ENCODE measurements at places on chromosomes 7 and 10.

GRCh38 chr7:111763221-111763801 lies 201.0 kb upstream of the IMMP2L start:
- no peak for DNase-seq

DNA sequence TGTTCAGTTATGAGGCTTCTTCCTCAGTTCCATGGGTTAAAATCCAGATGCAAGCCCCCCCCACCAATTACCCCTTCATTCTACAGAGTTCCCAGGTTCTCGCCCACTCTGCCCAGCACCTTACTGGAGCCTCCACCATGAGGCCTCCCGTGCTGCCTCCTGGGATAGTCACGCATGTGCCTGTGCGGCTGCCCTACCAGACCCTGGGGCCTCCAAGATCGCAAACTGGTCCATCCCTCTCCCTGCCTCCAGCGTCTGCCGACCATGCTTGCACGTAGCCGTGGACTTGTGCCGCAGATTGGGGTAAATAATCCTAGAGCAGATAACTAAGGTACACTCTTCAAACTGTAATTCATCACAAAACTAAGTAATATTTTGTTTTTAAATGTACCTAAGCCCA lies 611.2 kb downstream of the PTPRN2 start:
- DNase-seq: no peak

GRCh38 chr7:28830846-28831245 lies 127.3 kb downstream of the TRIL start:
- peak; percentile 36 for DNase-seq

DNA sequence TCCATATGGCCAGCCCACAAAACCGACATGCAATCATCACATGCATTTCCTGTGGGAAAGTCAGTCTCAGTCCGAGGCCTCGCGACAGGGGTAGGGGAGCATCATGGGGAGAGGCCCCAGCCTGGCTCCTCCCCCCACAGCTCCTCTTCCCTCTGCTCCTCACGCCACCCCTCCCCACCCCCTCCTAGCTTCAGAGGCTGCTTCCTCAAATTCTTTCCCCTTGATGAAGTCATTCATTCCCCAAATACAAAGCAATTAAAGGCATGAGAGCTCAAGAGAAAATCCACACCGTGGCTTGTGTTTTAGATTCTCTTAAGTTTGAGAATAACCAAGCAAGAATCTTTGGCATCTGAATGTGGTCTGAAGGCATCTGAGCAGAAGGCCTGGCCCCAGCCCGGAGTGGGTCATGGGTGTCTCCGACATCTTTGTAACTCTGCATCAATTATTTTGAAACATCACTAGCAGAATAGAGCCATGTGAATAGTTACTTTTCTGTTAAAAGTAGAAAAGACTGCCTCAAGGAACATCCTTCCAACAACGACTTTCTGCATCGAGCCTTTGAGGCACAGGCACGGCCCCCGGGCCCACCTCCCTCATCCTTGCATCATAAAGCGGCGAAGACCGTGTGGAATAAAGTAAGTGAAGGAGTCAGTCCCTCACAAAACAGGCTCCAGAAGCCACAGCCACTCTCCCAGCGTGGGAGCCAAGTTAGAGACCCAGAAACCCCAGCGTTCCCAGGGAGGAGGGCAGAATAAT lies 90.9 kb downstream of the DIP2C start:
- DNase-seq: no peak

- no peak for DNase-seq
Observed at GRCh38 chr7:141584935-141585334, 33.7 kb downstream of the AGK start.

All from pons (tissue), 1 donor.